Tibial artery (tissue), 4 donors: ENCODE measurements at places on chromosomes 12 and 14.

DNA sequence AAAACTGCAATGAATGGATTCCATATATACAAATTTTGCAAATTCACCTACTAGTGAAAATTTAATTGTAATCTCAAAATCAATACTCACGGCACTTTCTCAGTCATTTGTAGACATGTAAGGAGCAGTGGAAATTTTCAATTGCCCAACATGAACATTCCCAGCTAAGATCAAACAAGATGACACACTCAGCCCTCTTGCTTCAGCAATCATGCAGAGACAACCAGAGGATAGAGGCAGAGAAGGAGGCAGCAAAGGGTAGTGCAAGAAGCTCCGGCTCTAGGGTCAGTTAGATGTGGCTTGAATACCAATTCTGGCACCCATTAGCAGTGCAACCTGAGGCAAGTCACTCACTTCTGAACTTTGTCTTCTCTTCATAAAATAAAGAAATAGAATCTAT, 91.5 kb upstream of the SLC35F4 start:
- DNase-seq: no peak

DNA sequence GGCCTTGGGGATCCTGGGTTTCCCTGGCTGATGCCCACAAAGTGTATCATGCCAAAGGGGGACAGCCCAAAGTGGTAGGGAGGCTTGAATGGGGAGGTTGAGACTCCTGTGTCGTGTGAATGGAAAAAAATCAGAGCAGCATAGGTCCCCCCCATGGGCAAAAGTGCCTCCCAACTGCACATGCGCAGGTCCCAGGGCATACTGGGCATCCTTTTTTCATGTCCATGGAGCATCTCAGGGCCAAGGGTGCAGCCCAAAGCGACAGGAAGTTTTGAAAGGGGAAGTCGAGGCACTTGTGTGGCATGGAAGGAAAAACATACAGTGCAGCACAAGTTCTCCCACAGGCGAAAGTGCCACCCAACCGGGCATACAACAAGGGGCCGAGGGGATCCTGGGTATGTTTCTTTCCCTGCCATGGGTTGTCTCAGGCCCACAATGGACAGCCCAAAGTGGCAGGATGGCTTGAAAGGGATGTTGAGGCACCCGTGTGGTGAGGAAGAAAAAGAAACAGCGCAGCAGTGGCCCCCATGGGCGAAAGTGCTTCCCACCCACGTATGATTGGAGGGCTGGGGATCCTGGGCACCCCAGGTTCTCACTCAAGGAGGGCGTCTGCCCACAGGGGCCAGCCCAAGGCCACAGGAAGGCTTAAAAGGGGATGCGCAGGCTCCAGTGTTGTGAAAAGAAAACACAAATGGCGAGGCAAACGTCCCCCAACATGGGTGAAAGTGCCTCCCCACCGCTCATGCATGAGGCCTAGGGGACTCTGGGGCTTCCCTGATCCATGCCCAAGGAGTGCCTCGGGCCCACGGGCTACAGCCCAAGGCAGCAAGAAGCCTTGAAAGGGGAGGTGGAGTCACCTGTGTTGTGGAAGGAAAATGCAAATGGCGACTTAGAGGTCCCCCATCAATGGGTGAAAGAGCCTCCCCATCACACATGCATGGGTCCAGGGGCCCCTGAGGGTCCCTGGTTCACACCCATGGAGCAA, 573.7 kb downstream of the ALG10 start:
- DNase-seq: no peak

DNA sequence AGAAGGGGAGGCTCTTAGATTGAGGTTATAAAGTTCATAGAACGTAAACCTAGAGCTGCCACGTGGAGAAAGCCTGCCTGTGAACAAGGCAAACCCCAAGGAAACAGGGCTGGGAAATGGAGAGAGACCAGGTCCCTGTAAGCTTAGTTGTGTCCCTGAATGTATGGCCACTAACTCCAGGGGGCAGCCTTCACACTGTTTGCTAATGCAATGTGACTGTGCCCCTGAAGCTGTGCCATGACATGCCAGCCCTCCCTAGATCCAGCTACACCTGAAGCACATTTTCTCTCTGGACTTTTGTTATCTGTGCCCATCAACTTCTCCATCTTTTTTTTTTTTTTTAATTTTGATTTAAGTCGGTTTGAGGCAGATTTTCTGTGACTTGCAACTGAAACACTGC, 60.6 kb upstream of the TMCC3 start:
- no peak for DNase-seq

DNA sequence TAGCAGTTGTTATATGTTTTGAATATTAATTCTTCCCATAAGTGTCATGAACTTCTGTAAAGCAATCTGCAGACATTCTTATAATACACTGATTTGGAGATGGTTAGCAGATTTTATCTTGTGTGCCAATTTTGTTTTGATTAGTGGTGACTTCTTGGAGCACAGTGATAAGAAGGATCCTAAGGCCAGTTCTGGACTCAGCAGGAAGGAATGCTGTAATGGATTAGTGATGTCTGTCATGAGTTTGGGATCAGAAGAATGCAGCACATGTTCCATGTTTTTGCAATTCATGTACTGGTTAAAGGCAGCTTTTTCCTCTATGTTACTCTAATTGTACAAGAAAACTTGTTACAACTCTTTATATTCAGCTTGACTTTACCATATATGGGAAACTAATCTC, 91.5 kb downstream of the UNC79 start:
- no peak for DNase-seq

DNA sequence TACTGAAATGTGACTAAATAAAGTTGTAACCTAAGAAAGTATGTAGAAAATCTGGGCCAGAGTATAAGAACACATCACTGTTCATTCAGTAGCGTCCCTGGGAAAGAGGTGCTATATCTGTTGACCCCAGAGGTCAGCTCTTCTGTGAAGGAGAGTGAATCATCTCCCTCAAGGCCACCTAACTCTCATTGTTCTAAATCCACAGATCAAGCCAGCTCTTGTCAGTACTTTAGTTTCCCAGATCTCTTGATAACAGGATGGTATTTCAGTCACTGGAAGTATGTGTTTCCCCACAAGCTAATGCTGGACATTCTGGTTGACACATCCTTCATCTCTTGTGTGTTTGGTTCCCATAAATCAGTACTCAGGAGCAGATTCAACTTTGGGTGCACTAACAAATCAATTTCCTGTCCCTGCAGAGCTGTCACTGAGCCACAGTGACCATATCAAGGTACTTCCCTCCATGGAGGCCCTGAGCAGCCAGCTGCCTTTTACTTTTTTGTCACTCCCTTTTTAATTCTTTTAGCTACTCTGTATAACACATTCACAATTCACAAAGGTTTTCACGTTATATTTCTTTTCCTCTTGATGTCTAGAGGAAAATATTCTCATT, 7.8 kb downstream of the KRT1 start:
- no peak for DNase-seq

DNA sequence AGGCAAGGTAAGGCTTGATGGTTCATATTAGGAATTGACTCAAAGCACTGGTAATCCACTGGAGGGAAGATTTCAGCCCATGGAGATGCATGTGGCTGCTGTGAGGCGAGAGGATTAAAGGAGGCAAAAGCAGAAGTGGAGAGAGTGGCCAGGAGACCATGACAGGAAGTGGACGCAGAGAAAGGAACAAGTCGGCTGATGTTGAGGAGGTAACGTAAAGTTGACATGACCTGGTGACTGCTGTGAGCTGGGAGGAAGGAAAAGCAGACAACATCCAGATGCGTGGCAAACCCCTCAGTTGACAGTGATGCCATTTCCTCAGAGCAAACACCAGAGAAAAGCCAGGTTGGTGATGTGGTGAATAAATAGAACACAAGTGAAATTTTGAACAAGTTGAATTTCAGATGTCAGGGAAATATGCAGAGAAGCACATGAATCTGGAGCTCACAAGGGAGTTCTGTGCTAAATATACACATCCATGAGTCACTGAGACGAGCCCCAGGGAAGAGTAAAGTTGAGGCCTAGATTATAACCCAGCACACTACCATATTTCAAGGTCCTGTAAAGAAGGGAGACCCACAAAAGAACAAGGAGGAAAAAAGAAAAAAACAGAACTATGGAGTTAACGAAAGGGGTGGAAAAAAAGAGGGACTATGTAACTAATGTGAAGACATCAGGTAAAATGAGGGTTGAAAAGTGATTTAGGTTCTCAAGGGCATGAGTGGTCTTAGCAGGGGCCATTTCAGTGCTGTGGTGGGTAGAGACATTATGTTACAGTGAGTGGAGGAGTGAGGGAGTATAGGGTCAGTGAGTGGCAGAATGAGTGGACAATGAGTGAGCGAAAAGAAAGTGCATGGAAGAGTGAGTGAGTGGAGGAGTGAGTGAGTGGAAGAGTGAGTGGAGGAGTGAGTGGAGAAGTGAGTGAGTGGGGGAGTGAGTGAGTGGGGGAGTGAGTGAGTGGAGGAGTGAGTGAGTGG, 61.6 kb upstream of the GZMB start:
- DNase-seq: no peak

GRCh38 chr14:29735459-29735858, 192.2 kb downstream of the PRKD1 start:
- DNase-seq: no peak

- no peak for DNase-seq
These were observed 83.8 kb downstream of the KITLG start for GRCh38 chr12:88496429-88496828.

GRCh38 chr12:46349253-46349652, 23.3 kb downstream of the SLC38A2 start:
- no peak for DNase-seq

GRCh38 chr12:51971679-51972421, 20.4 kb downstream of the ACVR1B start:
- DNase-seq: no peak

- no peak for DNase-seq
These were observed 63.2 kb upstream of the NR2C1 start for GRCh38 chr12:95136598-95136997.

DNA sequence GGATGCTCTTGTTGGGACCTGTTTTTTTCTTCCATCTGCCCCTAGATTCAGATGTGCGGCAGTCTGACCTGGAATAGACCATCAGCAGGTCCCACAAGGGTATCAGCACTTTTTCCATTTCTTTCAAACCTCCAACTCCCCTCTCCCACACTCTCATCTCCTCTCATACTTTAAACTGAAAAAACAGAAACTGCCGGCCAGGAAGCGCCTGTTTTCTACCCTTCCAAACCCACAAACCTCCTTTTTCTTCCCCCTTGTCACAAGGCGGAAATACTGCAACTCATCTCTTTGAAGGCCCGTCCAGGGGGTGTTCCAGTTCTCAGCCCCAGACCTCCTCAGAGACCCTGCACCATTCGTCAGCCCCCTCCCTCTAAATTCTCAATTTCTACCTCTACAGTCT, 62.5 kb upstream of the FKBP4 start:
- DNase-seq: no peak

DNA sequence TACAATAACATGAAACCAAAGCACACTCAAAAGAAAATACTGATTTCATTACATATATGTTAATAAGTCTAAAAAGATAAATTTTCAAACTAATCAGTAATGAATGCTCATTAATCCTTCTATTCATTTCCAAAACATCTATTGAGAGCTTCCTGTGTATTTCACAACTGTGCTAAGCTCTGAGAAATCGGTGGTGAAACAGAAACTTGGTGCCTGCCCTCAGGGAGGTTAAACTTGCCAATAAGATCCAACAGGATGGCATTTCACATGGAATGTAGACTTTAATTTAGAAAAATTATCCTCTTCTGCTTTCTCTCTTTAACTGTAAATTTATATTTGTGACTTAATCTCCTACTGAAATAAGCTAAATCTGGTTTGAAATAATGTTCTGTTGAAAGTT, 70.9 kb upstream of the SLC38A4 start:
- no peak for DNase-seq

- DNase-seq: no peak
These were observed 42.0 kb downstream of the AREL1 start for GRCh38 chr14:74670726-74671411.

DNA sequence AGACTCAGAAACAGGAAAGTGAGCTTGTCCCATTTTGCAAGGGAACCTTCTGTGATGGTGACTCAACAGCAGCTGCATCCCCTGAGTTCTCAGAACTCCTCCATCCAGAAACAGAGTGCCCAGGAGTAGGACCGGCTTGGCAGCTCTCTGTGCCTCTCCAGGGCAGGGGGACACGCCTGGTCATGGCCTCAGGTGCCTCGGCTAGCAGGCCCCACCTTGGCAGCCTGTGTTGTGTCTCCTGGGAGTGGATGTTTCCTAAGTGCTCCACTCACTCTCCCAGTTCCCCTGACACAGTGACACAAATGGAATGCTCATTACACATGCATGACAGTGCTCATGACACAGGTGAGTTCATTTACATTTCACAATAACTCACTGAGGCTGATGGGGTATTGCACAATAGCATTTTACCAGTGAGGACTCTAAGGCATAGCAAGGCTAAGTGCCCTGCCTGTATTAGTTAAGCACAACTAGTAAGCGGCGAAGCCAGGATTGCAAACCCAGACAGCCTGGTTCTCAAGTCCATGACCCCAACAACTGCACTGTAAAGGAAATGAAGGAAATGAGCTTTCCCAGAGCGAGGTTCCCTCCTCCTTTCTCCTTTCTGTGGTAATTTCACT, 47.4 kb downstream of the CALM1 start:
- no peak for DNase-seq

GRCh38 chr12:91058786-91059185, 962 bp upstream of the KERA start:
- DNase-seq: no peak

DNA sequence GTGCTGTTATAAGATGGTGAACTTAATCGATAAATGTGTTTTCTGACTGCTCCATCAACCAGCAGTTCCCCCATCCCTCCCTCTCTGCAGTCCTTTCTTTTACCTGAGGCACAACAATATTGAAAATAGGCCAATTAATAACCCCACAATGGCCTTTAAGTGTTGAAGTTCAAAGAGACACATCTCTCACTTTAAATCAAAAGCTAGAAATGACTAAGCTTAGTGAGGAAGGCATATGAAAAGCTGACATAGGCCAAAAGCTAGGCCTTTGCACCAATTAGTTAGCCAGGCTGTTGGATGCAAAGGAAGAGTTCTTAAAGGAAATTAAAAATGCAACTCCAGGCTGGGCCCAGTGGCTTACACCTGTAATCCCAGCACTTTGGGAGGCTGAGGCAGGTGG, 43.7 kb downstream of the SAV1 start:
- DNase-seq: no peak
